ENCODE measurements at places on chromosomes 5 and 9.

- DNase-seq, result no peak
Observed at GRCh38 chr9:3977614-3978112, 322.2 kb downstream of the GLIS3 start.

- DNase-seq, result no peak
Observed at GRCh38 chr5:173688703-173689102, 72.3 kb upstream of the BOD1 start.

GRCh38 chr9:121727295-121728020, 76.0 kb downstream of the DAB2IP start:
- DNase-seq, result no peak

DNA sequence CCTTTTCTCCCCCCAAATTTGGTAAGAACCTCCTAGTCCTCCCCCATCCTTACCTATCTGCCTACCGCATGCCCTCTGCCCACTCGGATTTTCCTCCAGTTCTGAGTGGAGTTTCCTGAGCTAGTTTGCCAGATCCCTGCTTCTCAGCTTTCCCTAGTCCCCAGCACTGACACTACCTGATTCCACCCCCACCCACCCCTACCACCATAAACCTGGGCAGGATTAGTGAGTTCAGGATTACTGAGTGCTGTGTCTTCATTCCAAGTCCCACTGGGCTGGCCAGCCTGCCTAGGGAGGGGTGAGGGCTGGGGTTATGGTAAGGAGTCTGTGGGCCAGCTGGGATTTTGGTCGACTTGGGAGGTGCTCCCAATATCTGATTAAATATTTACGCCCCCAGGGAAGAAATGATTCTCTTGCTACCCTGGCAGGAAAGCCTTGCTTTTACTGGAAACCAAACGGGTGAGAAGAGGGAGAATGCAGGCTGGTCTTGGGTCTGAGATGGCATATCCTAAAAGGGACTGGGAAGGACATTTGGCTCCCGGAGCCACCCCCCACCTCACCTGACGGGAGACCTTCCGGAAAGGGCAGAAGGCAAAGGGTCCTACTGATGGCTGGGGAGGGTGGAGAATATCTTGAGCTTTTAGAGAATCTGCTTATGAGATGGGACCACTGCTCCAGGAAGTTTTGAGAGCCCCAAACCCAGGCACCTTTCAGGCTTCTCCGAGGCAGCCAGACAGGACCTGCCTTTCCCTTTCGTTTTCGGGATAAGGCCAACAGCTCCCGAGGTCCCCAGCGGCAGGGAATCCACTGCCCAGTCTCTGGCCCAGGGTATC, 3.7 kb downstream of the PITX1 start:
- DNase-seq, result peak; percentile 29

- no peak for DNase-seq
Observed at GRCh38 chr9:81490605-81491331, 198.6 kb downstream of the TLE1 start.
